Mucosa of gallbladder (tissue), 1 donor: ENCODE measurements at places on chromosomes 5 and 9. TPM values are rescaled to one million over a fixed set of nuclear protein-coding genes. Genes with fewer than 3 reads are reported as not detected.

GRCh38 chr9:81073821-81074220 is 615.5 kb downstream of the TLE1 start:
- DNase-seq, result no peak

GRCh38 chr5:32790411-32790951 is 79.4 kb downstream of the NPR3 start:
- DNase-seq, result no peak

CCDC112 gene
- 4.1 TPM for total RNA-seq

DNA sequence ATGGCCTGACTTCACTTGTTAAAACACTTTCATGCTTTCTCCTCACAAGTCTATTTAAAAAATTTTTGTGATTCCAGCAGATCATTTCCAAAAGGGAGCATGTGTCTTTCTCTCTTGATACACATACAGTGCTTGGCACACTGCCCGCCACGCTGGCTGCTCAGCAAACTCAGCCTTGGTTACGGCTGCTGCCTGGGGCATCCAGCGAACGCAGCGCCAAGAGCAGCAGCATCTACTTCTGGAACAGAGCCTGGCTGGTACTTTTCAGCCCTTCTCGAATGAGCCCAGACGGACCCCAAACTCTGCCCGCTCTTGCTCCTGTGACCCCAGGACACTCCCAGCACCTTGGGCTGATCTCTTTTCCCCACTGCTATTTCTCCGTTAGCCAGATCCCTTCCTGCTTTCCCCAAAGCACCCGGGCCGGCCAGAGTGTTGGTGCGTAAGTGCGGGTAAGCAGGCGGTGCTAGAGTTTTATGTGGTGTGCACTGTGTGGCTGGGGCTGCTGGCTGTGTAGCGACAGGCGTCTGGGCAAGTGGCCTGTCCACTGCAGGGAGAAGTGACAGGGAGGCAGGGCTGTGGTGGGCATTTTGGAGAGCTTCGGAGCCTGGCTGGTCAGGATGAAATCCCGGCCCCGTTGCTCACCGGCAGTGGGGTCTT is 73.2 kb downstream of the SH3PXD2B start:
- DNase-seq, result peak; percentile 30

GRCh38 chr5:96902876-96903275 is 26.6 kb downstream of the ERAP2 start:
- DNase-seq, result no peak

DNA sequence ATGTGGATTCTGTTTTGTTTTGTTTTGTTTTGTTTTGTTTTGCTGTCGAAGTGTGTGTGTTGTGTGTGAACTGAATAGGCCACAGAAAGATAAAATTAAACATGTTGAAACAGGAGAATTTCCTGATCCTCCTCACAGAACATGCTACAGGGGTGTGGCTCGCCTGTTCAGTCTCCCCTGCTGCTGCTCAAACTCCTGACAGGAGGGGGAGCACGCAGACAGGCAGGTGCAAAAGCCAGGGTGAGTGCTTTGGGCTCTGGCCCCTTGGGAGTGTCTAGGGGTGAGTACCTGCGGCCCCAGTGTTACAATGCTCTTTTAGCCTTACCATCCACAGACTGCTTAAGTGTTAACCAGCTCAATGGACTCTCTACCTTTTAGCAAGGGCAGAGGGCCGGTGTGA is 473.5 kb downstream of the MAT2B start:
- no peak for DNase-seq
